ENCODE measurements at places on chromosomes 3 and 15.
A peak's percentile ranks its signal among the peaks of the same experiment; 100 is the strongest.

DNA sequence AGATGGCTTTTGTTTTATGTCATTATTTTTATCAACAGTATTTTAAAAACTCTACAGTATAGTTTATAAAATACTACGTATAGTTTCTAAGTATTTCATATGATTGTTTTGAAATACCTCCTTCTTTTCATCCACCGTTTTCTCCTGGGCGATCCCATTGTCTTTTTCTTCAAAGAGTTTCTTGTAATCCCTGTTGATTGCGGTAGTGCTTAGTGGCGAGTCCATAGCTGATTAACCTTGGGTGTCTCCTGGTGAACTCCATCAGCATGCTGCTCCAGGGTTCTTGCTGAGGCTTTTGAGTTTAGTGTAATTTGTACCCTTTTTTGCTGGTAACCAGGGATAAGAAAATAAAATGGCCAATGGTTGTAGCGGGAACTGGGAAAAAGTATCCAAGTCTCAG is 3.6 kb downstream of the PIAS1 start:
- no peak for DNase-seq

DNA sequence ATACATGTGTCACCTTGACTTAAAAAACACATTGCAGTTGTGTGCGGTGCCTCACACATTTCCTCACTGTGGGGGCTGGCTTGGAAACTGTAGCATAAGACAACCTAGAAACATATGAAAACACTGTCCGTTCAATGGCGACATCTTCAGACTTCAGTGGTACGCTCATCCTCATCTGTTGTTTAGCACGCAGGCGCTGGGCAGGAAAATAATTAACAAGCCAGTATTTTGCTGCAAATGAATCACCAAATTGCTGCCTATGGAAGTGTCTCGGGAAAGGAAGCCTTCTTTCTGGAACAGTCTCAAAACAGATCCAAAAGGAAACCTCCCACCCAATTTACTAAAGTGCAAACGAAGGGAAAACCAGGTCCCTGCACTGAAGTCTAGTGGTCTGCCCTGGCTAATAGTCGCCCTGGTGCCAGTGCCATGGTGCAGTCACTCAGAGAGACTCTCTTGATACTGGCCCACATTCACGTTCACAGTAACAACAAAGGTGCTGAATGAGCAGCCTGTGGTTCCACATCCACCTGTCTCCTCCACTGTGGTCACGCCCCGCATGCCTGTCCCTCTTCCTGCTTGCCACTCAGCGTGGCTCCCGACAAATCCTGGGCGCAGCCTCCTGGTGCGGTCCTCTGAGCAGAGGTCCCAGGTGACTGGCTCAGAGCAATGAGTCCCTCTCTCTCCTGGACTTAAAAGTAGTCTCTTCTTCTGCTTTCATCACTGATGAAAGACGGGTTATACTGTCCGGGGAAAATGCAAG is 35.6 kb upstream of the MUC13 start:
- no peak for DNase-seq

DNA sequence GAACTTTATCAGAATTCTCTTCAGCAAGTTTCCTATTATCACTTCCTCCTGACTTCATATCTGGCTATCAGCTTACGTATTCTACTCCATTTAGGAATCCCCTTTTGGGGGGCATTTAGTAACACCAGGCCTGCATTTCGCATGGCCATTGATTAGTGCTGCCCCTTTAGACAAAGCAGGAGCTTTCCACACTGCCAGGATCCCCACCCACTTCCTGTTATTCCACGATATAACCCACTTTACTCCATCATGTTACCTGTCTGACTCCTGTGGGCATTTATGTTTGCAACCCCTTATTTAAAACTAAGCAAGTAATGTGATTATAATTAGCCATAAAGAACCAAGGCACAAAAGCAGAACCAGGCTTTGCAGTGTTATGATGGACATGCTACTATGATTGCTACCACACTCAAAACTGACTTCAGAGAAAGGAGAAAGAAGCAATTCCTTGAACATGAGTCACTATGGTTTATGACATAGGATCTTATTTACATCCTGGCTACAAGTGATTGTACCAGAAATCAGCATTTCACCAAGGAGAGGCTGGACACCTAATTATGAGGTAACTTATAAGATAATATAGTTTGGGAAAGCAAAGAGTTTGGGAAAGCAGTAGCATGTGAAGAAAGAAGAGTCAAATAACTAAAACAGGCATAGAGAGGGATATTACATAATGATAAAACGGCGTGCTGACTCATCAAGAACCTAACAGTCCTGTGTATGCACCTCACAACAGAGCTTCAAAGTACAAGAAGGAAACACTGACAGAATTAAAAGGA is 96.3 kb downstream of the IGSF11 start:
- no peak for DNase-seq

DNA sequence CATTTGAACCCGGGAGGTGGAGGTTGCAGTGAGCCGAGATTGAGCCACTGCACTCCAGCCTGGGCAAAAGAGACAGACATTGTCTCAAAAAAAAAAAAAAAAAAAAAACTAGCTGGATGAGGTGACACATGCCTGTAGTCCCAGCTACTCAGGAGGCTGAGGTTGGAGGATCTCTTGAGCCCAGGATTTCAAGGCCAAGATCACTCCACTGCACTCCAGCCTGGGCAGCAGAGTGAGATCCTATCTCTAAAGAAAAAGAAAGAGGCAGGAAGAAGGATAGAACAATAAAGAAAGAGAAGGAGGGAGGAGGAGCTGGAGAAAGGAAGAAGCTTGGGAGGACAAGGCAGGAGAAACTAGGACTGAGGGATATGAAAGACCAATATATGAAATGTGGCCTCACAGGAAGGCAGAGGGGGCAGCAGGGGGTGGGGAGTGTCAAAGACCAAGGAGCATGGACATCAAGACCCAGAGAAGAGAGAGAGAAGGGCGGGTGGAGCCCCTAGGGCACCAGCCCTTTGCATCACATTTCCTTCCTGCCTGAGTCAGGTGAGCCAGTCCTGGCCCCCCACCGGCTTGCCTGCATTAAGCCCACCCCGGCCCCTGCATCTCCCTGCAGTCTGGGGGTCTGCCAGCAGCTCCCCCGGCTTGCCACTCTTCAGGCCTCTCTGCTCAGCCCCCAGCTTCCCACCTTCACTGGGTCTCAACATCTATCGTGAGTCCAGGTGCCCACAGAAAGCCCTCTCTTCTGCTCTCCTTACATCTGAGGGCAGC is 11.5 kb downstream of the IGDCC3 start:
- no peak for DNase-seq

GRCh38 chr3:33424606-33425452 is 15.4 kb downstream of the UBP1 start:
- no peak for DNase-seq

DNA sequence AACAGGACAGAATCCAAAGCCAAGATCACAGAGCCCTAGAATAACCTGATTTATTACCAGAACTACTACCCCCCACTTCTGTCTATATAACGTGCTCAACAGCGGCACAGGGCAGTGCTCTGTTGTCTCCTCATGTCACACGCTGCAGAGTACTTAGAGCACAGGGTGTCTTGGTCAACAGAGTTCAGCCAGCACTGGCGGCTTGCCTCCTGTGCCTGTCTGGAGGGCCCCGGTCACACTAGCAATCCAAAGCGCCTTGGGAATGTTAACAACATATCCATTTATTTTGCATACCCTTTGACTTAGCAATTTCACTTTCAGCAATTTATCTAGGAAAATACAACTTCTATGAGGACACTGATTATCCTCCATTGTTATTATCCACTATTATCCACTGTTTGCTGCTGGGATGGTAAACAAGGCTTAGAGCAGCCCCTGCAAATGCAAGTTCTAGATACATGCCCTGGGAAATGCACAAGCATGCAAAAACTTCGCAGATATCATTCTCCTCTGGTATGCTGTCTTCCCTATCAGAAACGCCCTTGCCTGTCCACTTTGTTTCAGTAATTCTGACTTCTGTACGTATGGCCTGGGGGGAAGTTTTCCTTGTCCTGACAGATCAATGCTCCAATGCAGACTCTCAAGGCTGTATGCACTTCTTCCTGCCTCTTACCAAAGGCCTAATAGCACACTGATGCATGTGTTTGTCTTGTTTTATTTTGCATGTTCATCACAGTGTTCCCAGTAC is 86.2 kb upstream of the OCA2 start:
- no peak for DNase-seq

DNA sequence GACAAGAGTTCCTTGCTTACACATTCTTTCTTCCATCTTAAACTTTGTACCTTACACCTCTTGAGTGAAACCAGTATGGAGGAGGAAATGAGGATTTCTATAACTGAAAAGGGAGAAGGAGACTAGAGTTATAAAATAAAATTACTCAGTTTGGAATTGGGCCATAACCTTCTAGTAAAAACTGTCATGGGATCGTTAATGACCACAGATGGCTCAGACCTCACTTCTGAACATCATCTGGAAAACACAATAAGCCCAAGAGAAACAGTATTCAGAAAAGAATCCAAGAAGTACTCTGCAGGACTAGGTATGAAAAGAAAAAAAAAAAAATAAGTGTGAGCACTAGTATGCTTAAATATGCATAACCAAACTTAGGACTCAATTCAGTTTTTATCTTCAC is 12.1 kb downstream of the GAP43 start:
- DNase-seq: no peak

- no peak for DNase-seq
Measured at GRCh38 chr3:28824316-28824715, 456.6 kb upstream of the RBMS3 start.

GRCh38 chr15:40436116-40436891 is 4.4 kb upstream of the BAHD1 start:
- no peak for DNase-seq

- no peak for DNase-seq
Measured at GRCh38 chr3:128094295-128095151, 29.1 kb downstream of the RUVBL1 start.

GRCh38 chr3:180325958-180326357 is 276.0 kb upstream of the TTC14 start:
- no peak for DNase-seq

DNA sequence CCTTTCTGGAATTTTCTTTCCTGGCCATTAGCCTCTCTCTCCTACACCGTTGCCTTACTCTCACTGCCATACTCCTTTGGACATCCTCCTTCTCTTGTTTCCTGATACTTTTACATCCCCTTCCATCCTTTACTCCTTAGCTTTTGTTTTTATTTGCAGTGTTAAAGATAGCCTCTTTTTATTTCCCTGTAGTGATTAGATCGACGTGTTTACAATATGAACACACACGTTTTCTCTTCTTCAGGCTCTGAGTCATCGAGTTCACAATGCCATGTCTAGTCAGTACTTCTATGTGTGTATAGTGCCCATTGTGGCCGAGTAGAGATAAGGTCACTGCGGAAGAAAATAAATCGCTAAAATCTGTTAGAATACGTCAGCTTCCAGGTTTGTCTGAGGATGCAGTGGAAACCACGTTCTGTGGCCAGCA is 208.5 kb downstream of the LPP start:
- DNase-seq: peak; percentile 84

GRCh38 chr3:78337801-78338211 is 1297.9 kb downstream of the ROBO2 start:
- peak; percentile 14 for DNase-seq

DNA sequence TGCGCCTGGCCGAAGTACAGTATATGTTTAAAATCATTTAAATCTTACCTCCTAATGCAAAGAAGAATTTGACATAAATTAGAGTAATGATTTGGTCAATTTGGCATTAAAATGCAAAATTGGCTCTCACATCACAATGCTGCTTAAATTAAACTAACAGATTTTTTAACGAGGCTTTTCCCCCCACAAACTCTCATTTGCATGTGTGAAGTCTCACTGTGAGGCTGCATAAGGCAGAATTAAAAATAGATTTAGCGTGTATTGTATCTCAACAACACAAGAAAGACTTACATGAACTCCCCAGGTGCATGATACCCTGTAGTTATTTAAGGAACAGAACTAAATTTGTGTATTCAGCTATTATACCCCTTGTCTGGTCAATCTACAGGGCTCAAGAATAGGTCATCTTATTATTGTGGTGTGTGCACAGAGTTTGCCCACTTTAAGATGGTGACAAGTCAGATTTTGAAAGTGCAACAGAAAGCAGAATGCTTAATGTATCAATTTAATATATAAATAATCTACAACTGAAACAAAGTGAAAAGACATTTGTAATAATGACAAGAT is 897.9 kb downstream of the EPHA3 start:
- no peak for DNase-seq

DNA sequence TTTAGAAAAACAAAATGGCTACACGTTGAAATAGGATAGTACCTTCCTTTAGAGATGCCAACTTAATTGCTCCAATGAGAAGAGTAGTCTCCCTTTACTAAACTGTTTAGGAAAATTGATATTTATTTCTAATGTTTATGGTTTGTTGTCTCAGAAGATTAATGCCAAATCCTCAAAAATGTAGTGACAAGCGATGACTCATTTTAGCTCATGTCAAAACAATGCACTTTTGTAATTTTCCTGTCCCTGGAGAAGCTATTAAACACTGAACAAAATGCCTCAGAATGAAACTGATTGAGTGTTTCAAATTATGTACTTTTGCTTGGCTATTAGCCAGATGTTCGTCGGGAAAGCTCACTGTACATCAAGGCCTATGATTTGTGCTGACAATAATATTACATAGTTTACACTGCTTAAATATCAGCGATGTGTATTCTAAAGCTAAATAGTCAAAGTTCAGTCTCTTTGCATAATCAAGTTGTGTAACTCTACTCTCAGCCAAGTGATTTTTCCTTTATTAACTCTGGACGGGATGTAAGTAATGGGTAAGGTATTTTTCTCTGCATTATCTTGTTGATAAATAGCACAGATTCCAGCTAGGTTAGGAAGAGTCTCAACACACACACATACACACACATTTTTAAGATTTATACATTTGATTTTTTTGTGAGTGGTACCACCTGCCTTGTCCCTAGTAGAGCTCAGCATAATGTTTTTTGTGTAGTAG is 83.7 kb downstream of the CMSS1 start:
- DNase-seq: peak; percentile 87

DNA sequence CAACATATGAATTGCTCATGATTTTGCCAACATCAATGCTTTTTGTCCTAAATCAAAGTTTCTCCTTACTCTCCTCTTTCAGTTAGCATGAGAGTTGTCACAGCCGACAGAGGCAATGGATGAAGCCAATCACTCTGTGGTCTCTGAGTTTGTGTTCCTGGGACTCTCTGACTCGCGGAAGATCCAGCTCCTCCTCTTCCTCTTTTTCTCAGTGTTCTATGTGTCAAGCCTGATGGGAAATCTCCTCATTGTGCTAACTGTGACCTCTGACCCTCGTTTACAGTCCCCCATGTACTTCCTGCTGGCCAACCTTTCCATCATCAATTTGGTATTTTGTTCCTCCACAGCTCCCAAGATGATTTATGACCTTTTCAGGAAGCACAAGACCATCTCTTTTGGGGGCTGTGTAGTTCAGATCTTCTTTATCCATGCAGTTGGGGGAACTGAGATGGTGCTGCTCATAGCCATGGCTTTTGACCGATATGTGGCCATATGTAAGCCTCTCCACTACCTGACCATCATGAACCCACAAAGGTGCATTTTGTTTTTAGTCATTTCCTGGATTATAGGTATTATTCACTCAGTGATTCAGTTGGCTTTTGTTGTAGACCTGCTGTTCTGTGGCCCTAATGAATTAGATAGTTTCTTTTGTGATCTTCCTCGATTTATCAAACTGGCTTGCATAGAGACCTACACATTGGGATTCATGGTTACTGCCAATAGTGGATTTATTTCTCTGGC is 2.5 kb downstream of the OR4F6 start:
- no peak for DNase-seq

GRCh38 chr3:134647902-134648760 is 2.7 kb downstream of the KY start:
- no peak for DNase-seq

GRCh38 chr3:194424373-194424772 is 25.3 kb upstream of the GP5 start:
- no peak for DNase-seq
